Type B pancreatic cell (in vitro differentiated cells): ENCODE measurements at places on chromosomes 3 and 15.

DNA sequence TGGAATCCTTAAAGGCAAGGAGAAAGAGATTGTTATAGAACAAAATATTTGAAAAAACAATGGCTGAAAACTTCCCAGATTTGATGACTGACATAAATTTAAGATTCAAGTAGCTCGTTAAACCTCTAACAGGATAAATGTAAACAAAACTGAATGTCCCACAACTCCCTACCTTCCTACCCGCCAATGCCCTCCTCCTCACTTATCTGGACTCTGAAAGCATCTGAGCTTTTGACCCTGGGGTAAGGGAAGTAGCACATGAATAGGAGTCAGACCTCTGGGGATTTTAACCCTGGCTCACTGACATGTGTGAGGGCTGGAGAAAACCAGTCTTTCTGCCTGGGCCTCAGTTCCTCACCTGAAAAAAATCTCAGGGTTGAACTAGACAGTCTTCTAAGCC, 26.9 kb downstream of the CYP19A1 start:
- peaks cover 8% of the 10 kb centered on the region for H3K27me3 ChIP-seq
- no peak overlapping the region for H3K27ac ChIP-seq
- DNase-seq = no peak
- no peak overlapping the region for H3K4me3 ChIP-seq

GRCh38 chr3:186534113-186534669, 10.0 kb downstream of the CRYGS start:
- DNase-seq = no peak
- H3K27me3 ChIP-seq = no peaks in the 10 kb centered on the region
- no peaks in the 10 kb centered on the region for H3K36me3 ChIP-seq

DNA sequence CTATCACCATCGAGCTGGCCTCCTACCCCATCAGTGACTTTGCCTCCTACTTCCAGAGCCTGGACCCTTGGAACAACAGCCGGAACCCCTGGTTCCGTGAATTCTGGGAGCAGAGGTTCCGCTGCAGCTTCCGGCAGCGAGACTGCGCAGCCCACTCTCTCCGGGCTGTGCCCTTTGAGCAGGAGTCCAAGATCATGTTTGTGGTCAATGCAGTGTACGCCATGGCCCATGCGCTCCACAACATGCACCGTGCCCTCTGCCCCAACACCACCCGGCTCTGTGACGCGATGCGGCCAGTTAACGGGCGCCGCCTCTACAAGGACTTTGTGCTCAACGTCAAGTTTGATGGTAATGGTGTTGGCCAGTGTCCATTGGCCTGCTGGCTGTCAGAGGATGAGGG, 6.1 kb downstream of the GRM2 start:
- H3K36me3 ChIP-seq = no peaks in the 10 kb centered on the region
- no peak overlapping the region for H3K4me3 ChIP-seq
- DNase-seq = peak; percentile 64
- H3K27ac ChIP-seq = no peak overlapping the region
- no peaks in the 10 kb centered on the region for H3K4me1 ChIP-seq

DNA sequence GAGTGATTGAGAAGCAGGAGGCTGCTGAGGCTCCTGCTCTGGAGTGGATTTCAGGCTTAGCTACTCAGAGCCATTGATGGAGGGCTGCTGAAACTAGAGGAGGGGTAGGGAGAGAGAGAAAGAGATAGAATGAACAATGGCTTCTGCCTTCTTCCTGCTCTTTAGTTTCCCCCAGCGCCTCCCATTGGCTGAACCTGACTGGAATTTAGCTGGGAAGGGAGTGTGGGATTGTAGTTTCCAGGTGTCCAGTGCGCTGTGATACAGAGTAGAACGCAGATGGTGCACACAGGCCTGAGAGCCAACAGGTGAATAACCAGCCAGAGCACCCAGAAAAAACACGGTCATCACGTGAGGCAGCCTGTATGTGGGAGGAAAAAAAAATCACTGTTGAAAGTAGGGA, 140.1 kb downstream of the IL20RB start:
- DNase-seq = no peak
- no peak overlapping the region for H3K4me3 ChIP-seq
- H3K27me3 ChIP-seq = peaks cover 18% of the 10 kb centered on the region
- no peaks in the 10 kb centered on the region for H3K36me3 ChIP-seq
- H3K4me1 ChIP-seq = no peaks in the 10 kb centered on the region

DNA sequence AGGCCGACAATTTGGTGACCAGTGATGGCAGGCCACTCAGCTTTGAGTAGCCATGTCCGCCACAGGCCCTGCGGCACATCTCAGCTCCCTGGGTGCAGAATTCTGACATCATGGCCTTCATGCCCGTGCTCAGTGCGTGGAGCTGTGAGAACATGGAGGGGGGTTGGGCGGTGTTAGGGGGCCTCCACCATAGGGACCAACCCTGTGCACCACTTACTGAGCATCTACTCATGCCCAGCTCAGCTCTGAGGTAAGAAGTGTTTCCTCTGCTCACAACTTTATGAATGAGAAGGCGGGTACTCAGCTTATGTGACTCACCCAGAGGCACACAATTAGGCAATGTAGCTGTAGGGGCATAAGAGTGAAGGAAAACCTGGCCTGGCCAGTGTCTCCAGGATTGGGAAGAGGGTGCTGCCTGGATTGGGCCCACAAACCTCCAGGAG, 10.5 kb downstream of the ACOX2 start:
- no peak overlapping the region for H3K4me3 ChIP-seq
- H3K27ac ChIP-seq = no peak overlapping the region
- no peak for DNase-seq
- no peaks in the 10 kb centered on the region for H3K36me3 ChIP-seq
- peaks cover 10% of the 10 kb centered on the region for H3K4me1 ChIP-seq

GRCh38 chr3:52078781-52079560, 22.6 kb upstream of the DUSP7 start:
- no peak for DNase-seq
- H3K27me3 ChIP-seq = no peaks in the 10 kb centered on the region
- peak overlapping the region; percentile 39 for H3K27ac ChIP-seq
- no peaks in the 10 kb centered on the region for H3K36me3 ChIP-seq

DNA sequence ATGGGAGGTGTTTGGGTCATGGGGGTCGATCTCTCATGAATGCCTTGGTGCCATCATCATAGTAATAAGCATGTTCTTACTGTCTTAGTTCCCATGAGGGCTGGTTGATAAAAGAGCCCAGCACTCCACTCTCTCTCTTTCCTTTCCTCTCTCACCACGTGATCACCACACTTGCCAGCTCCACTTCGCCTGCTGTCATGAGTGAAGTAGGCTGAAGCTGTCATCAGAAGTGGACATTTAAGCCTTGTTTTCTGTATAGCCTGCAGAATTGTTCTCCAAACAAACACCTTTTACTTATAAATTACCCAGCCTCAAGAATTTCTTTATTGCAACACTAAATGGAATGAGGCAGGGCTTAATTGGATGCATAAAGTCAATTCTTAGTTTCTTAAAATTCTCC, 6.1 kb downstream of the OR5H1 start:
- H3K4me3 ChIP-seq = no peak overlapping the region
- DNase-seq = no peak
- no peak overlapping the region for H3K27ac ChIP-seq
- H3K36me3 ChIP-seq = no peaks in the 10 kb centered on the region
- H3K27me3 ChIP-seq = peaks cover 4% of the 10 kb centered on the region

GRCh38 chr3:72384602-72385001, 463.6 kb downstream of the SHQ1 start:
- no peaks in the 10 kb centered on the region for H3K27me3 ChIP-seq
- H3K27ac ChIP-seq = no peak overlapping the region
- peaks cover 3% of the 10 kb centered on the region for H3K36me3 ChIP-seq
- H3K4me1 ChIP-seq = peaks cover 64% of the 10 kb centered on the region

GRCh38 chr3:190017521-190018288, 103.0 kb downstream of the P3H2 start:
- no peaks in the 10 kb centered on the region for H3K36me3 ChIP-seq
- DNase-seq = no peak
- H3K4me3 ChIP-seq = no peak overlapping the region
- peaks cover 9% of the 10 kb centered on the region for H3K27me3 ChIP-seq
- H3K27ac ChIP-seq = no peak overlapping the region

- no peak overlapping the region for H3K27ac ChIP-seq
- H3K27me3 ChIP-seq = no peaks in the 10 kb centered on the region
- H3K36me3 ChIP-seq = no peaks in the 10 kb centered on the region
Measured at GRCh38 chr15:62047282-62047827, 12.9 kb downstream of the VPS13C start.

DNA sequence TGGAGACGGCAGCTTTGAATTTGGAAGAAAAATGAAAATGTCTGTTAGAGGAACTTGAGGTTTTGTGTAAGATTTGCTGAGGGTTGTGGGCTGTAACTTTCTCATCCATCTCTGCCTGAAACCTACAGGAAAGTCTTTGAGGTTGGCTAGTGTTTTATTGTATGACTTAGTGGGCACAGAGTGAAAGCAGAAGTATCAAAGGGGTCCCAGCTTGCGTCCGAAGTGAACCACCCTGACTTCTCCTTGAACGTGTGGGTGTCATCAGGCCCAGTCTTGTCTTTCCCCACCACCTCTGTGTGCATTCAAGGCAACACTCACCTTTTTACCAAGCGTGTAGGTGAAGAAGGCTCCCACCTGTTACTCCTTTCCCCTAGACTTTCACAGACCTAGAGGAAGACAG, 682.1 kb upstream of the CFAP20DC start:
- no peak overlapping the region for H3K4me3 ChIP-seq
- no peak for DNase-seq
- no peak overlapping the region for H3K27ac ChIP-seq
- no peaks in the 10 kb centered on the region for H3K27me3 ChIP-seq

GRCh38 chr3:165355316-165355715, 159.1 kb upstream of the SLITRK3 start:
- H3K4me1 ChIP-seq = no peaks in the 10 kb centered on the region
- no peak for DNase-seq
- H3K4me3 ChIP-seq = no peak overlapping the region
- H3K27ac ChIP-seq = no peak overlapping the region

GRCh38 chr3:120816728-120817127, 74.2 kb downstream of the GTF2E1 start:
- H3K27ac ChIP-seq = no peak overlapping the region
- no peak overlapping the region for H3K4me3 ChIP-seq
- H3K36me3 ChIP-seq = no peaks in the 10 kb centered on the region
- H3K27me3 ChIP-seq = peaks cover 4% of the 10 kb centered on the region

DNA sequence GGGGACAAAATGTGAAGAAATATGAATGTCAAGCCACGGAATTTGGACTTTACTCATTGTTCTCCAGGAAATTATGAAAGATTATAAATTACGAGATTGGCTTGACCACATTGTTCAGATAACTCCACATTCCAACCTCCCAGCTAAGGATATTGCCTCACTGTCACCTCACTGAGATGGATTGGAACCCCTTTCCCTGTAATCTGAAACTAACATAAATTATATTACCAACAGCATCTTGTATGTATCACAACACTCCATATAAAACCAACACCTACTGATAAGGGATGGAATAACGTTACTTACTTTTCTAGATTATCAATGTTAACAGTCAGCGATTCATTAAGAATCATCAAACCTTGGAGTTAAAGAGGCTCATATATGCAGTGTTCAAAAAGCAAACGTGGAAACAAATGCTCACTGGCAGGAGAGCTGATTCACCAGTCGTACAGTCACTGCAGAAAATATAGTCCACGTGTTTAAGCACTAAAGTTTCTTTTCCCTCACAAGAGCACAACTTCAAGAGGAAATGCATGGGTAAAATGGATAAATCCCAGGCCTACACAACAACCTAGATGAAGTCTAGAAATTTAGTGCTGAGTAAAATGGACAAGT, 451.5 kb downstream of the FGF12 start:
- no peaks in the 10 kb centered on the region for H3K4me1 ChIP-seq
- peaks cover 3% of the 10 kb centered on the region for H3K27me3 ChIP-seq
- DNase-seq = no peak
- H3K27ac ChIP-seq = no peak overlapping the region
- no peaks in the 10 kb centered on the region for H3K36me3 ChIP-seq

- no peak overlapping the region for H3K27ac ChIP-seq
- H3K4me3 ChIP-seq = no peak overlapping the region
- peaks cover 28% of the 10 kb centered on the region for H3K4me1 ChIP-seq
- peaks cover 3% of the 10 kb centered on the region for H3K27me3 ChIP-seq
- no peak for DNase-seq
- H3K36me3 ChIP-seq = no peaks in the 10 kb centered on the region
Measured at GRCh38 chr15:25795712-25796111, 67.4 kb downstream of the ATP10A start.

GRCh38 chr3:72322264-72322976, 525.8 kb downstream of the SHQ1 start:
- H3K27me3 ChIP-seq = peaks cover 5% of the 10 kb centered on the region
- H3K36me3 ChIP-seq = peaks cover 5% of the 10 kb centered on the region
- no peak for DNase-seq
- H3K4me1 ChIP-seq = peaks cover 11% of the 10 kb centered on the region
- H3K27ac ChIP-seq = no peak overlapping the region

- no peak for DNase-seq
- H3K27me3 ChIP-seq = peaks cover 9% of the 10 kb centered on the region
- H3K27ac ChIP-seq = no peak overlapping the region
- peak overlapping the region; percentile 41 for H3K4me3 ChIP-seq
Measured at GRCh38 chr15:70046679-70047369, 50.9 kb downstream of the TLE3 start.

DNA sequence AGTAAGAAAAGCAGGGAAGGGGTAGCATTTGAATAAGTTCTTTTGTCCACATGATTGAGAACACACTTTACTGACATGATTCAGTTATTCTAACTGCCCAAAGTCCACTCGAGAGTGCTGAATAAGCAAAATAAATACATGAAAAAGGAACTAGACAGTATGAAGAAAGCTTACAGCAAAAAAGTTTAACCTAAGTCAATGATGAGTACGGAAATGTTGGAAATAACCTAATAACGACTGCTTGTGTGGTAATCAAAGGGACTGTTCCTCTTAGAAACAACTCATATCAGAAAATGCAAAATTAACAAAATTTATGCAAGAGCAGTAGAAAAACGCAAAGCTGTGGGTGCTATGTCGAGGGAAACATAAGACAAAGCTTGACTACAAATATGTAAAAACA, 36.6 kb downstream of the DMXL2 start:
- DNase-seq = no peak
- no peaks in the 10 kb centered on the region for H3K27me3 ChIP-seq
- peaks cover 11% of the 10 kb centered on the region for H3K36me3 ChIP-seq
- H3K4me3 ChIP-seq = no peak overlapping the region
- H3K27ac ChIP-seq = no peak overlapping the region
- H3K4me1 ChIP-seq = no peaks in the 10 kb centered on the region

- no peak overlapping the region for H3K4me3 ChIP-seq
- no peaks in the 10 kb centered on the region for H3K4me1 ChIP-seq
- peak overlapping the region; percentile 63 for H3K27ac ChIP-seq
- no peak for DNase-seq
- H3K27me3 ChIP-seq = no peaks in the 10 kb centered on the region
Measured at GRCh38 chr15:75156326-75157215, 45.1 kb upstream of the C15orf39 start.

DNA sequence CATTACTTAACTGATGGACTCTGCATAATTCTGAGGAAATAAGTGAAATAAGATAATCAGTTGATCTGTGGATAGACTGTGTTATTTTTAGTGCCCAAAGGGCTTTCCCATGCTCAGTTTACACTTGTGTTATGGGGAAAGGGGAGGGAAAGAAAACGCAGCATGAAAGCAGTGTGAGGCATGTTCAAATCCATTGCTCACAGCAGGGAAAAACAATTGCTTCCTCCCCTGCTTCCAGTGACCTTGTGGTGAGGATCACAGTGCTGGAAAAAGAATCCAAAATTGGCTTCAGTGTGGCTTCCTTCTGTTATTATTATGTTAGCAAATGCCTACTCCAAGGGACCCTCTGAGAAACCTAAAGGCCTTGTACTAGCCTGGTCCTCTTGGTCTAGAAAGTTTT, 285.1 kb upstream of the CDIN1 start:
- H3K27ac ChIP-seq = no peak overlapping the region
- no peaks in the 10 kb centered on the region for H3K36me3 ChIP-seq
- H3K4me1 ChIP-seq = peaks cover 7% of the 10 kb centered on the region
- H3K27me3 ChIP-seq = peaks cover 23% of the 10 kb centered on the region
- H3K4me3 ChIP-seq = no peak overlapping the region
